ENCODE measurements at places on chromosomes 7 and 10.
A peak's percentile ranks its signal among the peaks of the same experiment; 100 is the strongest.

GRCh38 chr7:26949319-26949718 lies 84.9 kb upstream of the SKAP2 start:
- DNase-seq = no peak

GRCh38 chr10:20369863-20370736 lies 527.0 kb downstream of the NEBL start:
- DNase-seq = peak; percentile 5

- DNase-seq = no peak
Observed at GRCh38 chr10:93280699-93281366, 201.3 kb downstream of the MYOF start.

DNA sequence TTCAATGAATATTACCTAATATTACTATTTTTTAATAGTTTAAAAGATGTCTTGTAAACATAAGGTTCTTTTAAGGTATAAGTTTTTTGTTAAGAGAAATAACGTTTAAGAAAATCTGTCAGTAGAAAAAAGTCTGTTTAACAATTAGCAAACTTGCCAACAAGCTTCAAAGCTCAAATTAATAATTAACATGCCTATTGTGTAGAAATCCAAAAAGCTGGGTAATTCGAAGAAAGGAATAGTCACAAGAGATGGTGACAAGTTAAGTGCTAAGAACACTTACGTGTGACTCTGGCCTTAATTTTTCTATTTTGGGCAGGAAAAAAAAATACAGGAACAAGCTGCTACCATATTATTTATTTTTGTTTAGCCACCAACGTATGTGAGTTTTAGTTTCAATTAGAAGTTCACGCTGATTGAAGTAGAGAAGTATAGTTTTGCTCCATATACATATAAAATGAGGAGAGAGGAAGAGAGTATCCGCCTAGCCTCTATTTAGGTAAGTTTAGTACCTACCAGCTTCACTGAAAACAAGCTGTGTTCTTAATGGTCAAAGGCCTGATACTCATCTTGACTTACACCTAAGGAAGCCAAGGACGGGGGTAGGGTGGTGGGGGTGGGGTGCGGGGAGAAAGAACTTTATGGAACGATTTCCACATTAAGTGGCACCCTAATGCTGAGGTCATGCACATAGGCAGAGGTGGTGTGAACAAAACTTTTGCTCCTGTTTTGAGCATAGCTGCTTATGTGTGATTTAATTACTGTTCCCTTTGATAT lies 43.4 kb upstream of the AGBL3 start:
- no peak for DNase-seq

GRCh38 chr10:4333459-4333894 lies 492.5 kb upstream of the AKR1E2 start:
- no peak for DNase-seq

- peak; percentile 13 for DNase-seq
Observed at GRCh38 chr7:110637252-110637651, 453.7 kb upstream of the LRRN3 start.

- no peak for DNase-seq
Observed at GRCh38 chr10:129280908-129281586, 186.0 kb upstream of the MGMT start.

- DNase-seq = no peak
Observed at GRCh38 chr10:29617880-29618340, 16.9 kb downstream of the SVIL start.

- DNase-seq = no peak
Observed at GRCh38 chr7:388023-388960, 98.3 kb downstream of the FOXL3 start.

GRCh38 chr10:51700228-51700817 lies 928 bp upstream of the CSTF2T start:
- DNase-seq = peak; percentile 19

- no peak for DNase-seq
Observed at GRCh38 chr10:35079763-35080162, 10.4 kb downstream of the CUL2 start.

DNA sequence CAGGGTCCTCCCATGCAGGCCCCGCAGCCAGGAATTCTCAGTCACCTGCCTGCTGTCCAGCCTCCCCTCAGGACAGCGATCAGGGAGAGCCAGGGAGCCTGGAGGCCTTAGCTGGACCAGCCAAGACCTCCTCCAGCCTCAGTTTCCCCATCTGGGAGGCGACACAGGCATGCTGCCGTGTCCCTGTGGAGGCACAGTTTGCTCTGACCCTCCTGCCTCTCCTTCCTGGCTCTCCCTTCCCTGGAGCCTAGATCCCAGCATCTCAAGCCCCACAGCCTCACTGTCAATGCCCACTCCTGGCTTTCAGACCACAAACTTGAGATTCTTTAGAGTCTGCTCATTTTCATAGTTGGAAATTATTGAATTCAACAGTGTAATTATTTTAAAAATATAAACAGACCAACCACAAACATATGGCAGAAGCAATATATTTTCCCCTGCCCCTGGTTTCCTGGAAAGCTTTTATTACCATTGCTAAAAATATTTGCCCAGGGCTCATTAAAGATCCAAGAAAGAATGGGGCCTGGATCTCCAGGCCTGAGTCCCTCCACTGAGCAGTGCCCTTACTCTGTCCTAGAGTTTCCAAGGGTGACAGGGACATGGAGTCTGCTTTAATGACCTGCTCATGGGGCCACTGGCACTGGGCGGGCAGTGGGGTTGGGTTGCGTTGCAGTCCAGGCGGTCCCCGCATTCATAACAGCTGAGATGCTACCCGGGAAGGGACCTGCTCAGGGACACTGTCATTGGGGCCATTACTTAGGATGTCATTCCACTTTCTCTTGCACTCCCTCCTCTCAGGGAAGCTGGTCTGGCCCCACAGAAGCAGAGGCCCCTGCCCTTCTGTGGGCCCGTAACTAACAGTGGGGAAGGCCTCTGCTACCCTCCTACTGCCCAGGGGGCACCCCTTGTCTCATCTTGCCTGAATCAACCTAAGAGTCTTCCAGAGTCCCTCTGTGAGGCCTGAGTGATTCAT lies 81.6 kb upstream of the CHST15 start:
- DNase-seq = no peak

DNA sequence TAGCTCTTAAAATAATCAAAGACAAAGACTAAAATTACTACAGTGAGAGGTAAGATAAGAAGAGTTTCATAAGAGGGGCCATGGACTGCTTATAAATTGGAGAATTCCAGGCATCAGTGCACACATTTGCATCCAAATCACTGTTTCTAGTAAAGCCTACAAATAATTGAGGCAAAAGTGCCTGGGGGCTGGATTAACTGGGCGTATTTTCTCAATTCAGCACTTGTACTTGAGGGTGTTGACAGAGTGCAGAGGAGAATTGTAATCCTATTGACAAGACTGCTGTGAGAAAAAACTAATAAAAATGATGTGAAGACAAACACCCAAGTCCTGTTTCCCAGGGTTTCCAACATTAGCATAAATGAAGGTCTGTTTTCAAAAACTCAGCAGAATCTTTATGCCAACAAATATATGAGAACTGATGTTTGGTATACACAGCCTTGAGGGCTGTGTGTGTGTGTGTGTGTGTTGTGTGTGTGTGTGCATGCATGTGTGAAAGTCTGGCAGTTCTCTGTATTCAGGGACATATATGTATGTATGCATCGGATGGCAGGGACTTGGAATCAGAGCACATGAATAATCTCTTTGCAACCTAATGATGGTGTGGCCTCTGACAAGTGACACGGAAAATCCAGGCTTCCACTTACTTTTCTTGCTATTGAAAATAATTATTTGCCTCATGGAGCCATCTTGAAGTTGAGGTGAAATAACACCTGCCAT lies 182.1 kb upstream of the CDC14C start:
- no peak for DNase-seq

- no peak for DNase-seq
Observed at GRCh38 chr10:116691635-116692034, 50.7 kb downstream of the HSPA12A start.

GRCh38 chr7:26090927-26091519 lies 61.0 kb upstream of the NFE2L3 start:
- peak; percentile 24 for DNase-seq

- no peak for DNase-seq
Observed at GRCh38 chr7:151686016-151686766, 166.5 kb upstream of the RHEB start.
